ENCODE measurements at places on chromosomes 16 and 17.

GRCh38 chr16:1821861-1822611 is 4.6 kb downstream of the HAGH start:
- DNase-seq: no peak

- no peak for DNase-seq
Observed at GRCh38 chr17:67110619-67111018, 66.3 kb downstream of the CACNG1 start.

GRCh38 chr17:53058031-53058430 is 764.7 kb upstream of the KIF2B start:
- DNase-seq: no peak

- no peak for DNase-seq
Observed at GRCh38 chr16:65490286-65490685, 368.4 kb upstream of the CDH11 start.

GRCh38 chr16:69924041-69924775 is 26.9 kb upstream of the CLEC18A start:
- peak; percentile 65 for DNase-seq

GRCh38 chr17:15384142-15384787 is 42.9 kb upstream of the TEKT3 start:
- no peak for DNase-seq

DNA sequence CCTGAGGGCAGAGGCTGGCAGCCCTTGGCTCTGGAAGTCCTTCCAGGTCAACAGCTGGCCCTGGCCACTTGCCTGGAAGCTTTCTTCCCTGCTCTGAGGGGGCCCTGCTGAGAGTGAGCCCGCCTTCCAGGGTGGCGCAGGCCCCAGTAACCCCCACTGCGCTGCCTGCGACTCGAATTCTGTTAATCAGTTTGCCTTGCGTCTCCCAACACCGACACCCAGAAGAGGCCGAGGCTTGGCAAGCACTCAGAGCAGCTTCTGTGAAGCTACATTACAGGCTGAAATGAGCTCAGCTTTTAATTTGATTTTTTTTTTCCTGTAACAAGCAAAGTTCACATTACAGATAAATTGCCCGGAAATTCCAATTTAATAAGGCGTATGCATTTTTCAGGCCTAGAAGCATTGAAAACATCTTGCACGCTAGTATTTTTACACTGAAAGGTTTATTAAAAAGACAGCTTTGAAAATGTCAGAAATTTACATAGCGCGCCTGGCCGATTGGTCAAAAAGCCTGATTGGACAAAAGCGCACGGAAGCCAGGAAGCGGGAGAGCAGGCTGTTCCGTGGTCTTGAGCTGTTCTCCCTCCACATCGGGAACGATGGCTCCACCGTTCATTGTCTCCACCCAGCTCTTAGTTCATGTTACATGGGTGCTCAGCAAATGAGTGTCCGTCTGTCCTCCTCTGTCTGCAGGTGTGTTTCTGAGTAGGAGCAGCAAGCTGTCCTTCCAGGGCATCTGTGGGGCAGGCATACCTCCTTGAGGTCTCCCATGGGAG is 65.5 kb upstream of the HSBP1 start:
- DNase-seq: no peak

DNA sequence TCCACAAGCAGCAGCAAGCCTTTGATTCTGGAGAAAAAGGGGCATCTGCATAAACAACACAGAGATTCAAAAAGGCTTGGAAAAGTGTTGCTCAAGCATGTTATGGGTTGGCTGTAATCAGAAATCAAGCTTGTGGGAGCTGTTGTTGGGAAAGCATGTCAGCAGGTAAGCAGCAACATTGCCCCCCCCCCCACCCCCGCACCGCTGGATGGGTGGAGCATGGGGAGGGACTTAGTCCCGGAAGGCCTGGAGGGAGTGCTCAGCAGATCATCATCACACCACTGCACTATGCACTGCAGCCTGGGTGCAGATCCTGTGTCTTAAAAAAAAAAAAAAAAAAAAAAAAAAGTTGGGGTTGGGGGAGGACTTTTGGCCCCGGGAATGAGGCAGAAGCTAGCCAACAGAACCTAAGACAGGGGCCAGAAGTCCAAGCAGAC is 16.8 kb upstream of the AKAP1 start:
- no peak for DNase-seq

- no peak for DNase-seq
Observed at GRCh38 chr16:85556456-85557082, 56.6 kb upstream of the GSE1 start.

GRCh38 chr16:66735891-66736290 is 15.5 kb downstream of the DYNC1LI2 start:
- DNase-seq: no peak

DNA sequence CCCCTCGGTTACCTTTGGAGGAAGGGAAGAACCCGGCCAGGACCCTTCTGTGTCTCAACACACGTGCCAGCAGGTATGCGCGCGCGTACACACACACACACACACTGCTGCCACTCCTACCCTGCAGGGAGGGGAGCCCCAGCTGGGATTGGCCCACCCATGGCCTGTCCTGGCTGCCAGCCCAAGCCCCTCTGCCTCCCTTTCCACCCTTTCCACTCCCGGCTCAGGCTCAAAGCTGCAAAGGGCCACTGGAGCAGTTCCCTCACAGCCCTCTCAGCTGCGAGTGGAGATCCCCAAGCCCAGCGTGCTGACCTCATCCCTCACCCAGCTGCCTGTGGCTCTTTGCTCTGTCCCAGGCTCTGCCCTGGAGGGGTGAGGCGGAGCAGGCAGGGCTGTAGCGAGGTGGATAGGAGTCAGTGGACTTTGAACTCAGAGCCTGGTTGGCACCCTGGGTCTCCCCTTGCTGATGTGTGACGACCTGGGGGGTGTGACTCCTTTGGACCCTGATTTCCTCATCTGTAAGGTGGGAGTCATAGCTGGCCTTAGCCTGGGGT is 14.5 kb downstream of the KIF19 start:
- DNase-seq: no peak

DNA sequence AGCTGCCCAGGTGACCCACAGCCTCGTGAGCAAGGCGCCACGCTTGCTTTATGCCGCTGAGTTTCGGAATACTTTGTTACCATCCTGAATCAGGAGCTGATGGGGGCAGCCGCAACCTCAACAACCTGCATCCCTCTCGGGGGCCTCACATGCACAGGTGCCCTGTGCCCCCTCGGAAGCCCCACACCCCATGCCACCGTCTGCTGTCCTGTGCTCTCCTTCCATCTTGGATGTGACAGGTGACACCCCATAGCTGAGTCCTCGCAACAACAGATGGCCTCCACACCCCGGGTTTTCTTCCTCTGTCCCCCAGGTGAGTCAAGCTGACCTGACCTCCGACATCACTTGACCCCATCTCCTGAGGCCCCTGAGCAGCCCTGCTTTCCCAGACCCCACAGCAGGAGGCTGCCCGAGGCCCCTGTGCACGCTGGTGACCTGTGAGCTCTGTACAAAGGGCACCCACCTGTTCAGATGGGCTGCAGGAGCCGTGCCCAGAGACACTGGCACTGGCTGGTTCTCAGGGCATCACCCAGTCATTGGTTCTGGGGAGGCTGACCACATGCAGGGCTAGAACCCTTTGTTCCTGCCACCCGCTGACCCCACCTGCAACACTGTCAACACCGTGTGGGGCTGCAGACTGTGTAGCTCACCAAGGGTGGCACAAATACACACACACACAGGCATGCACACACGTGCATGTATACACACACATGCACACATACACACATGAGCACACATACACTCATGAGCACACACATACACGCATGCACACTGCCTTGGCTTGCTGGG is 57.7 kb downstream of the RMI2 start:
- DNase-seq: no peak

GRCh38 chr17:13127921-13128602 is 110.2 kb upstream of the ELAC2 start:
- DNase-seq: no peak

DNA sequence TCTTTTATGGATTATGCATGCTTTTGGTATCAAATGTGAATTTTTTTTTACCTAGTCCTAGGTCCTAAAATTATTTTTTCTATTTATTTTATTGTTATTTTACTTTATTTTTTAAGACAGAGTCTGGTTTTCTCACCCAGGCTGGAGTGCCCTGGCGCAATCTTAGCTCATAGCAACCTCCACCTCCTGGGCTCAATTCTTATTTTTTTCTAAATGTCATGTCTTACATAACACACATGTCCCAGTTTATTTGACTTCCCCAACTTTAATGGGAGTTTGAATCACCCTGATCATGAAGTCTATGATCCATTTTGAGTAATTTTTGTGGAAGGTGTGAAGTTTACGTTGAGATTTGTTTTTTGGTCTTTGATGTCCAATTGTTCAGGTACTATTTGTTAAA is 3.3 kb upstream of the CCL18 start:
- DNase-seq: no peak

DNA sequence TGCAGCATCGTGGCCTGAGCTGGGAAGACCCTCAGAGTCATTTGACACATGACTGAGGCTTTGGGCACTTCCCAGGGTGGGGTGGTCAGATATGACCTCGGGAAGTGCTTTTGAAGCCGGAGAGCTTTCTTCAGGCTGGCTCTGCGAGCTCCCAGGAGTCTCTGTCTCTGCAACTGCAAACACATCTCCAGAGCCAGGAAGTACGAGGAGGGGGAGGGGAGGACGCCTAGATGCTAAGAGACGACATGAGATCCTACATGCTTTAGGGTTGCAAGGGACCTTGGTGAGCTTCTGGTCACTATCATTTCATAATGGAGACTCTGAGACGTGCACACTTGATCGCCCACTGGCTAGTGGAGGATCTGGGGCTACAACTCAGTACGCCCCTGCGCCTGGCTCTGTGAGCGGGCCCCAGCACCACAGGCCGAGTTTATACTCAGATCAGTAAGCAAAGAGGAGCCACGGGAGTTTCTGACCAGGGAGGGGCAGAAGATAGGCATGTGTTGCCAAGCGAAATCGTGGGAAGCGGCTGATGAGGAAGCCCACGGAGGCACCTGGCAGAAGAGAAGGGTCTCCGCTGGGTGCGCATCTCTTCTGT is 527 bp upstream of the MGAT5B start:
- DNase-seq: no peak

DNA sequence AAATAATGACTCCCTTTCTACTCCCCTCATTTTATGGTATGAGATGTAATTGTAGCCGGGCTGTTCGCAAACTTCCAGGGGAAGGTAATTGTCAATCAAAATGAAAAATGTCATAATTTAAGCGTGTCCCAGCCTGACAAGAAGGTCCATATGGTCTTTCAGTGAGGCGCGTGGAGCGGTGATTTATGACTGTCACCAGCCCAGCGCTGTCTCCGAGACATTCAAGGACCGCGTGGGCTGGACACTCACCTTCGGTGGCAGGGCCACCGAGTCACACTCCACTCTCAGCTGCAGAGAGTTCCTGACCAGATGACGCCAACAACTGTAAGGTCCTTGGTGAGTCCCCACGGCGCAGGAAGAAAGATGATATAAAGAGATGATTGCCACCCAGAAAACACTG is 157.7 kb upstream of the TNRC6C start:
- no peak for DNase-seq
